ENCODE measurements at places on chromosomes 7 and 10.
A peak's percentile ranks its signal among the peaks of the same experiment; 100 is the strongest.

GRCh38 chr10:101965075-101965765, 90.8 kb downstream of the ARMH3 start:
- peaks cover 50% of the 10 kb centered on the region for H3K4me1 ChIP-seq
- no peaks in the 10 kb centered on the region for H3K27me3 ChIP-seq
- no peak overlapping the region for H3K4me3 ChIP-seq
- DNase-seq = no peak
- H3K27ac ChIP-seq = peak overlapping the region; percentile 81

GRCh38 chr7:13882051-13882450, 107.4 kb downstream of the ETV1 start:
- DNase-seq = no peak
- H3K36me3 ChIP-seq = no peaks in the 10 kb centered on the region
- no peaks in the 10 kb centered on the region for H3K27me3 ChIP-seq
- H3K27ac ChIP-seq = no peak overlapping the region

GRCh38 chr10:73623056-73623455, 18.2 kb downstream of the MYOZ1 start:
- no peak overlapping the region for H3K4me3 ChIP-seq
- no peak overlapping the region for H3K27ac ChIP-seq
- no peaks in the 10 kb centered on the region for H3K27me3 ChIP-seq
- DNase-seq = no peak

DNA sequence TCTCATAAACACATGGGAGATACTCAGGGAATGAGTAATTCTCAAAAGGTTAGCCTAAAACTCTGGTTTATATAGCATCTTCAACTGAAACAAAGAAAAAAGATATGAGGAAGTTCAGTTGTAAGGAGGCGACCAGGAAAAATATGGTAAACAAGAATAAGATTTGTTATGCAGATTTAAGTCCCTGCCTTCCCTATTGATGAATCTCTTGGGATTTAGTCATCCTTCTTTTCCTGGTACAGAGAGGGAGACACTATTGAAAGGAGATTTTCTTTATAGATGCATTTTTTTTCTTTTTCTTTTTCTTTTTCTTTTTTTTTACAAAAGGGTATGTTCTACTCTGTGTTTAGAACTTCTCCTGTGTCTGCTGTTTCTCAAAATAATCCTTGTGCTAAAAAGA, 557.5 kb downstream of the DNAJB9 start:
- H3K36me3 ChIP-seq = no peaks in the 10 kb centered on the region
- H3K27ac ChIP-seq = no peak overlapping the region
- no peaks in the 10 kb centered on the region for H3K4me1 ChIP-seq
- H3K4me3 ChIP-seq = no peak overlapping the region
- DNase-seq = no peak

DNA sequence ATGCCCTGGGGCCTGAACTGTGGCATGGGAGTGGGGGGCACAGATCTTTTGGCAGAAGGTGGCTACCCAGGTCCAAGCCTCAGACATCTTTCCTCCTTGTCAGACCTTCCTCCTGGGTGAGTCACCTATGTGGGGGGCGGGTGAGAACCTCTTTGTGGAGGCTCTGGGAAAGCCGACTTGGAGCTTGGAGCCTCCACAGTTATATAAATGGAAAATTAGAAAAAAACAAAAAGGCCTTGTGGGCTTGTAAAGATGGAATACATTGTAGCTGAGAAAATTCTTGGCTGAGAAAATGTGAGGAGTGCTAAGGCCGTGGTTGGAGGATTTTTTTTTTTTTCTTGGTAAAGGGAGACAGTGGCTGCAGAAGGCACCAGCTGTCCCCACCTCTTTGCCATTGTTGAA, 292.5 kb downstream of the CCDC3 start:
- peak overlapping the region; percentile 46 for H3K27ac ChIP-seq
- H3K27me3 ChIP-seq = no peaks in the 10 kb centered on the region
- no peaks in the 10 kb centered on the region for H3K36me3 ChIP-seq
- DNase-seq = no peak

DNA sequence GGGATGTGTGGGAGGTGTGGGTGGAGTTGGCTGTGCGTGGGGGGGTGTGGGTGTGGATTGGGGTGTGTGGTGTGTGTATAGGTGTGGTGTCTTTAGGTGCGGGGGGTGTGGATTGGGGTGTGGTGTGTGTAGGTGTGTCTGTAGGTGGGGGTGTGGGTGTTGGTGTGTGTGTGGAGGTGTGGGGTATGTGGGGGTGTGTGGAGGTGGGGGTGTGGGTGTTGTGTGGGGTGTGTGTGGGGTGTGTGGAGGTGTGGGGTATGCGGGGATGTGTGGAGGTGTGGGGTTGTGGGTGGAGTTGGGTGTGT, 33.9 kb downstream of the SPDYE17 start:
- H3K36me3 ChIP-seq = no peaks in the 10 kb centered on the region
- no peak overlapping the region for H3K4me3 ChIP-seq
- no peaks in the 10 kb centered on the region for H3K27me3 ChIP-seq

DNA sequence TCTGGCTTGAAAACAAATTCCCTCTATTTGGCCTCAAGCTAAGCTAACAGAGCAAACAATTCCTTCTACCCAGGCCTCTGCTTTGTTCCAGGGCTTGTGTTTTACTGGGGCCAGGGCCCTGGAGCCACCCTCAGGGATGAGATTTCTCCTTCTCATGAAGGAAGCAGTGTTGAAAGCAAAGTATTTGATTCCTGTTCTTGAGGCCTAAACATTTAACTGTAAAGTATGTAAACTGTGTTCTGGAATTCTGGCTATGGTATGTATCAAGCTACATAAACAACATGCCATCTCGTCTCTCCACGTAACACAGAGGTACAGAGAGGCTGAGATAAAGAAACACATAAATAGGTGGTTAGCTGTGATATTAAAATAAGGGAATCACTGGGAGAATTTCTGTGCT, 81.8 kb downstream of the HERPUD2 start:
- no peaks in the 10 kb centered on the region for H3K27me3 ChIP-seq
- no peak overlapping the region for H3K4me3 ChIP-seq
- no peaks in the 10 kb centered on the region for H3K36me3 ChIP-seq

DNA sequence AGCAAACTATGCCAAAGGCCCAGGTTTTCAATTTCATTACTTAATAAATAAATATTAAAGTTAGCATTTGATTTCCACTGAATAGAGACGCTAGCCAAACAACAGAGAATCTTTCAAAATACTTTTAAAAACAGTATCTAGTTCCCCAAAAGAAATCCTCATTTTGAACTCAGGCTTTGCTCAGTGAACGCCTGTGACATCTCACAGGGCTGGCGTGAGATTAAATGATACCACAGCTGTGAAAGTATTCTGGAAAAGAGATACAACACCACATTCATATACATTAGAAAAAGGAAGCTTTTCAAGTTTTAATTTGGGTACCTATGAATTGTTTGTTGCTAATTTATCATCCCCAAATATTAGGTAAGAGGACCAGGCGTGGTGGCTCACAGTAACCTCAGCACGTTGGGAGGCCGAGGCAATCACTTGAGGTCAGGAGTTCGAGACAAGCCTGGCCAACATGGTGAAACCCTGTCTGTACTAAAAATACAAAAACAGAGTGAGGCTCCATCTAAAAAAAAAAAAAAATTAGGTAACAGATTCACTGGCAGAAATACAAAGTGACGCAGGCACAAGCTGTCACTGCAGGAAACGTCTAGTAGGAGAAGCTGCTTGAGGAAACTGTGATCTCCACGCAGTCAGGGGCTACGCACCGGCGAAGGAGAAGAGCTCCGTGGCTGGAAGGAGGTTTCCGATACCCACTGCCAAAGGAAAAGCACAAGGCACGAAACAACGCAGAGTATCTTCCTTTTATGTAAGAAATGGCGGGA, 50.0 kb downstream of the AMZ1 start:
- H3K27ac ChIP-seq = peak overlapping the region; percentile 78
- DNase-seq = peak; percentile 77
- H3K4me3 ChIP-seq = no peak overlapping the region
- no peaks in the 10 kb centered on the region for H3K36me3 ChIP-seq
- peaks cover 61% of the 10 kb centered on the region for H3K4me1 ChIP-seq

GRCh38 chr7:133961724-133962123, 165.4 kb upstream of the LRGUK start:
- no peak for DNase-seq
- H3K4me1 ChIP-seq = no peaks in the 10 kb centered on the region
- no peaks in the 10 kb centered on the region for H3K27me3 ChIP-seq
- H3K27ac ChIP-seq = no peak overlapping the region
- H3K36me3 ChIP-seq = no peaks in the 10 kb centered on the region
- no peak overlapping the region for H3K4me3 ChIP-seq

GRCh38 chr10:93447019-93447418, 35.1 kb downstream of the MYOF start:
- H3K4me3 ChIP-seq = no peak overlapping the region
- H3K4me1 ChIP-seq = peaks cover 31% of the 10 kb centered on the region
- DNase-seq = no peak
- H3K36me3 ChIP-seq = no peaks in the 10 kb centered on the region
- H3K27ac ChIP-seq = no peak overlapping the region

DNA sequence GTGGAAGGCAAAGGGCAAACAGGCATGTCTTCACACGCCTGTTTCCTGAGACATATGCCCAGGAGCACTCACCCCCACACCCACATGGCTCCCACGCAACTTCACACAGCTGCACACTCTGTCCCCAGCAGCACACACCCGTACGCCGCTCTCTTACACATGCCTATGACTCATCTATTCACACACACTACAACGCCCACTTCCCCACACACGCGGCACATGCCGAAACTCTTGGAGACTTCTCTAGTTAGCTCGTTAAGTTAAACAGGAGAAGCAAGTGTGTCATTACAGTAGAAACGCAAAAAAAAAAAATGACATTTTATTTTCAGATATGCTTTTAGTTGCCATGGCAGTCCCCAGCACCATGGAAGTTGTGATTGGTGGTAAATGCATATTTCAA, 6.7 kb downstream of the CALN1 start:
- no peak overlapping the region for H3K27ac ChIP-seq
- DNase-seq = no peak
- H3K4me3 ChIP-seq = no peak overlapping the region

- peak overlapping the region; percentile 75 for H3K4me3 ChIP-seq
- no peaks in the 10 kb centered on the region for H3K36me3 ChIP-seq
- peaks cover 10% of the 10 kb centered on the region for H3K4me1 ChIP-seq
- no peak overlapping the region for H3K27ac ChIP-seq
These were observed 589 bp downstream of the ZNF488 start for GRCh38 chr10:47383261-47384147.

GRCh38 chr7:150976529-150977381, 1.4 kb downstream of the KCNH2 start:
- peaks cover 63% of the 10 kb centered on the region for H3K27me3 ChIP-seq
- peak; percentile 65 for DNase-seq
- H3K27ac ChIP-seq = peak overlapping the region; percentile 75

GRCh38 chr10:24269476-24269875, 60.5 kb downstream of the KIAA1217 start:
- no peak for DNase-seq
- no peaks in the 10 kb centered on the region for H3K36me3 ChIP-seq
- no peak overlapping the region for H3K27ac ChIP-seq
- no peak overlapping the region for H3K4me3 ChIP-seq
- no peaks in the 10 kb centered on the region for H3K4me1 ChIP-seq

DNA sequence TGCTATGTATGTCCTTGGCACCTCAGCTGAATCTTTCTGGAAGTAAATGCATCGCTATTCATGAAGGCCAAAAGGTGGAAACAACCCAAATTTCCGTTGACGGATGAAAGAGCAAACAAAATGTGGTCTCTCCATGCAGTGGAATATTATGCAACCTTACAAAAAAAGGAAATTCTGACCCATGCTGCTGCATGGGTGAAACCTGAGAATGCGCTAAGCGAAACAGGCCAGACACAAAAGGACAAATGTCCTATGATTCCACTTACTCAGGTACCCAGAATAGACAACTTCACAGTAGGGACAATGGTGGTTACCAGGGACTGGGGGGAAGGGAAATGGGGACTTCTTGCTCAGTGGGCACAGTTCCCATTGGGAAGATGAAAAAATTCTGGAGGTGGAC, 158.8 kb downstream of the CAMK1D start:
- H3K36me3 ChIP-seq = no peaks in the 10 kb centered on the region
- no peak for DNase-seq
- no peak overlapping the region for H3K27ac ChIP-seq

DNA sequence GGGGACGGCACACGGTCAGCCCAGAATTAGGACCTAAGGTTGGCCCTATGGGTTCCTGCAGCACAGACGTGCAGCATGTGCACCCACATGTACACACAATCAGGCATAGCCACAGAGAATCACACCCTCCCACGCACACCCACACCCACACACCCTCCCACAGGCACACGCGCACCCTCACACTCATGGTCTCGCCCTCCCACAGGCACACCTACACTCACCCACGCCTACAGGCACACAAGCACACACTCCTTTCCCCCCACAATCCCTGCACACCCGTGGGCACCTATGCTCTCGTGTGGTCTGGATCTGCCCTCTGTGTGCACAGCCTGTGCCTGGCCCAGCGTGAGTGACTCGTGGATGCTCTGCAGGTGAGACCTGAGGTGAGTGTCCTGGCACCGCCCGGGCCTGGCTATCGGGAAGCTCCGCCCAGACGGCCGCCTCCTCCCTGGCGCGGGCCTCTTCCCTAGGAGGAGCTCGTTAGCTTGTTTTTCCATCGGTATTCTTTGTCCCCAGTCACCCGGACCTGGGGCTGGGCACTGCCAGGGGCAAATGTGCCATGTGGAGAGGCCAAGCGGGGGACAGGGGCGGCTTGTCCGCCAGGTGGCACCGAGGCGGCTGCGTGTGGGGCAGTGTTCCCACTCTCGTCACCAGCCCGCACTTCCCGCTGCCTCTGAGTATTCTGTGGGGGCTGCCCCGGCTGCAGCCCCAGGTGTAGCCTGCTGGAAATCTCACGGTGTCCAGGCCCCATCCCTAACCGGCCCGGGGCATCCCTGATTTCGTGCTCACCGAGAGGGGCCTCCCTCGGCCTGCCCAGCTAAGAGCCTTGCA, 110.2 kb upstream of the FAM20C start:
- peaks cover 11% of the 10 kb centered on the region for H3K27me3 ChIP-seq
- no peak overlapping the region for H3K27ac ChIP-seq
- no peak overlapping the region for H3K4me3 ChIP-seq

GRCh38 chr10:29811751-29812427, 177.1 kb upstream of the SVIL start:
- H3K27ac ChIP-seq = peak overlapping the region; percentile 68
- H3K27me3 ChIP-seq = no peaks in the 10 kb centered on the region
- no peak for DNase-seq
- peaks cover 7% of the 10 kb centered on the region for H3K4me1 ChIP-seq
- H3K36me3 ChIP-seq = no peaks in the 10 kb centered on the region

- DNase-seq = no peak
- H3K27ac ChIP-seq = no peak overlapping the region
- H3K27me3 ChIP-seq = no peaks in the 10 kb centered on the region
- H3K36me3 ChIP-seq = no peaks in the 10 kb centered on the region
- H3K4me1 ChIP-seq = no peaks in the 10 kb centered on the region
These were observed 37.4 kb downstream of the SLC35B4 start for GRCh38 chr7:134279336-134279735.

- no peak for DNase-seq
- H3K4me1 ChIP-seq = no peaks in the 10 kb centered on the region
- H3K36me3 ChIP-seq = no peaks in the 10 kb centered on the region
- no peak overlapping the region for H3K4me3 ChIP-seq
These were observed 9.7 kb downstream of the RTKN2 start for GRCh38 chr10:62258926-62259325.
